Fibroblast of villous mesenchyme (primary cell): ENCODE measurements at places on chromosomes 3 and 15. TPM values are rescaled to one million over a fixed set of nuclear protein-coding genes. Genes with fewer than 3 reads are reported as not detected.

Gene SCAANT1
- total RNA-seq, result not detected in 2 replicates

Gene GP5
- 0.32 TPM in 1 of 2 replicates, not detected in the other for total RNA-seq

Gene GCSAM
- total RNA-seq, result not detected in 2 replicates

Gene CRYBG3
- 17.1 and 22.9 TPM in 2 replicates for total RNA-seq

Gene XYLB
- 4.3 and 4.8 TPM in 2 replicates for total RNA-seq

Gene GOLGA6B
- not detected in 2 replicates for total RNA-seq

Gene AADACL2
- total RNA-seq, result not detected in 2 replicates

Gene IQCF5
- total RNA-seq, result not detected in 2 replicates

Gene KNG1
- not detected in 2 replicates for total RNA-seq

Gene PLA2G4E
- not detected in 2 replicates for total RNA-seq

Gene WDR72
- not detected in 2 replicates for total RNA-seq

Gene GRAMD1C
- 2.2 and 2.3 TPM in 2 replicates for total RNA-seq

Gene RHOV
- total RNA-seq, result under 0.01 TPM in 1 of 2 replicates, not detected in the other
